ENCODE measurements at places on chromosomes 7 and 10.

- no peak for DNase-seq
These were observed 16.5 kb downstream of the DENND10 start for GRCh38 chr10:119120413-119120867.

DNA sequence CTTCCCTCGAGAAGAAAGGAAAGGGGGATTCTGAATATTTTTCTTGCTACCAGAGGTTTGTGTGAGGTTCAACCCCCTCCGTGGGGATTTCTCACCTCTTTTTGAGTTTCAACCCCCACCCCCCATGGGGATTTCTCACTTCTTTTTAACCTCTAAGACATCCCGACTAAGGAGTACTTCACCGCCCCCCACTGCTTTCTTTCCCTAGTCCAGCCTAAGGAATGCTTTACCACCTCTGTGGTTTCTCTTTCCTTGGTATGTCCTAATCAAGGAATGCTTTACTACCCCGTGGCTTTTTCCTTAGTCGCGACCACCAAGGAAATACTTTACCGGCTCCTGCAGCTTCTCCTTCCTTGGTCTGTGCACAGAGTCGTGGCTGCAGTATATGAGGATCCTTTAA, 149.4 kb downstream of the LYZL1 start:
- DNase-seq = no peak

- peak; percentile 55 for DNase-seq
These were observed 31.9 kb downstream of the PAPSS2 start for GRCh38 chr10:87691506-87692070.

- no peak for DNase-seq
These were observed 59.5 kb downstream of the RGS10 start for GRCh38 chr10:119483001-119483400.

- DNase-seq = no peak
These were observed 58.6 kb upstream of the OPALIN start for GRCh38 chr10:96417441-96417840.

- DNase-seq = no peak
These were observed 93.5 kb upstream of the SLC25A13 start for GRCh38 chr7:96415293-96415940.

DNA sequence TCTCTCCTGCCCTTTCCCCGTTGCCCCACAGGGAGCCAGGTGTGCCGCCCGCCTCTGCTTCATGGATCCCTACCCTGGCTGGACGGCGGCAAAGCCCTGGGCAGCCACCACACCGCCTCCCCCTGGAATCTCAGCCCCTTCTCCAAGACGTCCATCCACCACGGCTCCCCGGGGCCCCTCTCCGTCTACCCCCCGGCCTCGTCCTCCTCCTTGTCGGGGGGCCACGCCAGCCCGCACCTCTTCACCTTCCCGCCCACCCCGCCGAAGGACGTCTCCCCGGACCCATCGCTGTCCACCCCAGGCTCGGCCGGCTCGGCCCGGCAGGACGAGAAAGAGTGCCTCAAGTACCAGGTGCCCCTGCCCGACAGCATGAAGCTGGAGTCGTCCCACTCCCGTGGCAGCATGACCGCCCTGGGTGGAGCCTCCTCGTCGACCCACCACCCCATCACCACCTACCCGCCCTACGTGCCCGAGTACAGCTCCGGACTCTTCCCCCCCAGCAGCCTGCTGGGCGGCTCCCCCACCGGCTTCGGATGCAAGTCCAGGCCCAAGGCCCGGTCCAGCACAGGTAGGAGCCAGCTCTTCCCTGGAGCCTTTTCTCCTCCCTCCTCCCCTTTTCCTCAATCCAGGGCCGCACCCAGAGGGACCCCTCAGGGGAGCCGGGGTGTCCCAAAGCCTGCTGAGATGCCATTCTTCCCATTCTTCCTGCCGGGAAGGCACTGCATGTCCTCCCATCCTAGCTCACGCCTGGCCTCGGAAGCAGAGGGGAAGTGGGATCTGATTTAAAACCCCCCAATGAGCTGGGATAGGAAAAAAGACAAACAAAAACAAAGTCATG, 4.0 kb downstream of the GATA3 start:
- no peak for DNase-seq

GRCh38 chr10:78774999-78775711, 293.6 kb upstream of the ZMIZ1 start:
- no peak for DNase-seq

DNA sequence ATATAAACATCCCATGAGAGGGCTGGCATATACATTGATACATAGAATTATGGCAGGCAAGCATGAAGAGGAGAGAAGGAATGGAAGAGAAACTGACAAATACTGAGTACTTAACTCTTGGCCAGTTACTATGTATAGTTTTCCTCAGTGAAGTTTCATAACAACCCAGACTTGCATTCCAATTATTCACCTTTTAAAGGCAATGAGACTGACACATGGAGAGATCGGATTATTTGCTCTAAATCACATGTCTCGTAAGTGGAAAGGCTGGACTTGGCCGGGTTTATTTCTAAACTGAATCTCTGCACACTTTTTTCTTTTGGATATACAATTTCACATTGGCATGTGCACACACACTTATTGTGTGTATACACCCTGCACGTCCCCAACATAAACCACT, 548.3 kb downstream of the PHTF2 start:
- DNase-seq = no peak

DNA sequence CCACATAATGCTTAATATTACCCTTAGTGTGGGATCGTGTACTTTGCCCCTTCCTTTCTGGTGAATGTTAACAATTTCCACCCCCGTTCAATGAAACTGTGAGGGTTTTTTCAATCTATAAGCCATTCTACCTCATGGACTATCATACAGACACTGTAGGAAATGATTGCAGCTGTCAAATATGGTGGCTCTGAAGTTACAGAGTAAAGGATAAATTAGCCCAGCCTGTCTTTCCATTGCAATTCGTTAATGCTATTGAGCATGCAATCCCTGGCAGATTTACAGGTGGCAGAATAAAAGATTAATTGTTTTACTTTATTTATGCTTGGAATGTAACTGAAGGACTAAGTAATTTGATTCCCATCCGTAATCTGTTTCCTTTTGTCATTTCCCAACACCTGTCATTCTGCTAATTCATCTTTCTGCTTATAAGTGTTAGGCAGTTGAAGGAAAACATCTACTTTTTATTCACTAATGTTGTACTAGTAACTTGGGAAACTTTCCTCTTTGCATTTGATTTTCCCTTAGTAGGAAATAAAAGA, 1211.6 kb upstream of the LRRN3 start:
- DNase-seq = no peak

GRCh38 chr7:102119213-102119651, 167.4 kb upstream of the SH2B2 start:
- DNase-seq = no peak

GRCh38 chr10:20302033-20302432, 485.8 kb downstream of the PLXDC2 start:
- no peak for DNase-seq

- no peak for DNase-seq
These were observed 35.3 kb upstream of the EGR2 start for GRCh38 chr10:62851442-62851841.

GRCh38 chr7:665736-666453, 60.6 kb upstream of the DNAAF5 start:
- no peak for DNase-seq

DNA sequence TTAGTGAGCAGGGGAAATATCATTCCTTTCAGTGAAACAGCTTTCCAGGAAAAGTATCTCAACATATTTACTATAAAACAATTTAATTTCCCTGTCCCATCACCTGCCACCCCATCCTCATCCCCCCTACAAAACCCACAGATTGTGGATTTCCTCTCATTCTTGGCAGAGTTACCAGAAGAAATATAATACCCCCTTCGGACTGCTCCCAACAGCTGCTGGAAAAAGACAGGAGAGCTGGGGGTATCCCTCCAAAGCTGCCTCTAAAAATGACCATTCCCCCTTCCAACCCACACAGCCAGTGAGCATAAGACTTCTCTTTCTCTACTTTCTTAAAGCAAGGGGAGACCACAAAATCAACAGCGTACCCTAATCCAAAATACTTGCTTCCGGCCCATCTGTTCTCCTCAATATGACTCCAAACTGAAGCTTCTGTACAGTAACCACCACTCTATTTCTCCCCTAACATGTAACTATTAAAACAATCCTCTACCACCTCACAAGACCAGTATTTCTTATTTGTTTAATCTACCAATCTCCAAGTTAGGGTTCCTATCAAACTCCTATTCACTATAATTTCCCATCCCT, 7.8 kb downstream of the FBXW4 start:
- no peak for DNase-seq

DNA sequence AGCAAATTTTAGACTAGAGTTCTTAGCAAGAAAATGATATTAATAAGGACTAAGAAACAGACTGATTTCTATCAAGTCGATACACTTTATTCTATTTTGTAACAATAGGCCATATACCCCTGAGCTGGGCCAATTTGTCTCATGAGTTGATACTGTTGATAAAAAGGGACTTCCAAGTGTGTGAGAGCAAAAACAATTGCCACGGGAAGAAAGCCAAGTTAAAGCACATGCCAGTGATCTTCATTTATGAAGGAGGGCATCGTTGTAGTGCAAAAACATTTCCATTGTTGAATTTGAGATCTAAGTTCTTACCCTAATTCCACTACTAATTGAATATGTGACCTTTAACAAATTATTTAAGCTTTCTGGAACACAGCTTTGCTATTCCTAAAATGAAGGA, 119.9 kb downstream of the CNOT4 start:
- DNase-seq = no peak

DNA sequence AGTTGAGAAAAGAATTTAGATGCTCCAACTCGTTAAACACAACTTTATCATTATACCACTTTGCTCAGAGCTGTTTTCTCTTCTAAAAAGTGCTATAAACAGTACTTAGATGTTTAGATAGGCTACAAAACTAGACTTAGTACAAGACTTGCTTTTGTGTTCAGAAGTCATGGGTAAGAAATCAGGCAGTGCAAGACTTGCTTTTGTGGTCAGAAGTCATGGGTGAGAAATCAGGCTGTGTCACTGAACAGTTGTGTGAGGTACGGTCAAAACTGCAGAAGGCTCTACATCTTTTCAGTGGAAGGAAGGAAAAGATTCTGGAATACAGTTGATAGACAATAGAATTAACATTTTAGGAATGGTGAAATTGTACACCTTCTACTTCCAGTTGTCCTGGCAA, 239.7 kb downstream of the DNAJB9 start:
- no peak for DNase-seq

DNA sequence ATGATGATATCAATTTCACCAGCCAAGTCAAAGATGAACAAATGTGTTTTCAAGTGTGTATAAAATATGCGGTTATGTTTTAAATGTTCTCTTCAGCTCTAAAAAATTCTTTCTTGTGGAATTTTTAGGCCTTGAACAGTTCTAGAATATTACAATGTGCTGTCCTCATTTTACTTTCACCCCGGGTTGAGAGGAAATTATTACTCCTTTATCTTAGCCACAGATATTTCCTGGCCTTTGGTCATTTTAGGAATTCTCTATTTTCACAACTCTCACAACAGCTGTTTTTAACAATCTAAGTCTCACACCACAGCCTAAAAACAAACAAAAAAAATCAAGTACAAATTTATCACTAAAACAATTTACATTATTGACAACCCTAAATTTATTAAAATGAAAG, 112.2 kb upstream of the HGF start:
- no peak for DNase-seq

GRCh38 chr7:25288556-25289307, 60.4 kb upstream of the NPVF start:
- no peak for DNase-seq

- DNase-seq = no peak
These were observed 73.7 kb downstream of the PLPP4 start for GRCh38 chr10:120530699-120531098.

DNA sequence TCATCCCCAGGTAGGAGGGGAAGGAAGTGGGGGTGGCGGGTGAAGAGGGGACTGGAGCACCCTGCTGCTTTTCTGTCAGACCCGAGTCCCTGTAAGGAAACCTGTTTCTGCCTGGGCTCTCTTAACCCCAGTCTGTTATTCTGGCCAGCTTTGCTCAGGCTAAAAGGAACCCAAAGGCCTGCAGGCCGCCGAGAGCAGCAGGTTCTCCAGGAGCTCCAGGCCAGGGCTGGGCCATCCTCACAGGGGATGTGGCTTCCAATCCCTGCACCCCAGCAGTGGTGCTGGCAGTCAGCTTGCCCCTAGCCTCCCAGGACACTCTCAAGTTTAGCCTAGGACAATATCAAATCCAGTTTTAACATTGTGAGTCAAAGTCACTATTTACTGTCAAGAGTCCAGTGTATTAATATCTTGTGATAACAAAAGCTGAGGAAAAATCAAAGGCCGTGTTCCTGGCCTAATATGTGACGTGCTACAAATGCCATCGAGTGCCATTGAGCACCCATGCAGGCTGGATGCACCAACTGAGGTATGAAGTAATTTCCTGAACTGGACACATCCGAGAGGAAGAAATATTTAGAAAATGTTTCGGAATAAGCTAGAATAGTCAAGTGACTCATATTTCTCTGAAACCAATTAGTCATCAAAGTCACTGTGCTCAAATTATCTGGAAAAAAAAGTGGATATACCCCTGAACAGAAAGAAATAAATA, 7.0 kb downstream of the PKD1L1 start:
- DNase-seq = peak; percentile 77

DNA sequence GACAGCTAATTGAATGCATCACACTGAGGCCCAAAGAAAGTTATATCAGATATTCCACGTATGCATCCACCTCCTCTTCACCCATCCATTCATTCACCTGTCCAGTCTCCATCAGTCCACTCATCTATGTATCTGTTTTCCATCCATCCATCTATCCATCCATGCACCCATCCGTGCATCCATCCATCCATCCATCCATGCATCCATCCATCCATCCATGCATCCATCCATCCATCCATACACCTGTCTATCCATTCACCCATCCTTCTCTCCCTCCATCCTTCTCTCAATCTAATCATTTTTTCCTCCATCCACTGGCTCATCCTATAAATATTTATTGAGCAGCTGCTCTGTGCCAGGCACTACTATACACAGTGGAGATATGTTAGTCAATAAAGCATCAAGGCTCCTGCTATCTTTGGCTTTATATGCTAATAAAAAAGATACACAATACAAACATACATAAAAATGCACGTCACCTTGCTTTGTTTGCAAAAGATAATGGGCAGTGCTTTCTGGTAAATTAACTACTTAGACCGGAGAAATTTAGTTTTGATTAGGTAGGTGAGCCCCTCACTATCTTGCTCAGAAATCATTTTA, 442.0 kb upstream of the KLF6 start:
- DNase-seq = no peak

- no peak for DNase-seq
These were observed 64.8 kb downstream of the THSD7A start for GRCh38 chr7:11767148-11767547.

DNA sequence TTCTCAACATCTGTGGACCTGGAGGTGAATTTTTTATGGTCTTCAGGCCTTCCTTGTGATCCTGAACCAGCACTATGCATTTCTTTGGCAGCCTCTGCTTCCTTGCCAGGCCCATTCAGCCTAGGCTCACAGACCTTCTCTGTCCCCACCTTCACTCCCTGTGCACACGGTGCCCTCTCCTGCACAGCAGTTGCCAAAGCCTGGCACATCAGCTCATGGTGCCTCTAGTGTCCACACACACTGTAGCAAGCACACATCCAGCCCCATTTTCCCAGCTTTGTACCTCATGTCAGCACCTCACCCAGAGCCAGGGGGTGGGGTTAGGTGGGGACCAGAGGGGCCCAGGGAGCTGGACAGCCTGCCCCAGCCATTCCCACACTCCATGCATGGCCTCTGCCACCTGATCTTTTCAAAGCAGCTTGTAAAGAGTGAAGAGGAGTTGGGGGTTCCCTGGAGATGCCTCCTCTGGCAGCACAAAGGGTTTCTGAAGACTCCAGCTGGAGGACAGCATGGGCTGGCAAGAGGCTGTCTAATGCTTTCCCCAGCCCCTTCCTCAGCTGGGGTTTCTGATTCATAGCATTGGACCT, 57.9 kb upstream of the TMEM72 start:
- no peak for DNase-seq

GRCh38 chr7:44709011-44709915, 39.4 kb upstream of the ZMIZ2 start:
- DNase-seq = no peak

All from RWPE1 (cell line).